Stimulated activated CD8-positive, alpha-beta memory T cell treated with anti-CD3 and anti-CD28 coated beads, Interleukin-4, amount 100 ng/mL, for 24 hours (primary cell): ENCODE measurements at places on chromosomes 13 and 19.

- peak; percentile 75 for DNase-seq
Observed at GRCh38 chr13:52617070-52618060, 24.9 kb upstream of the HNRNPA1L2 start.

GRCh38 chr13:50131920-50132903, 117.0 kb downstream of the KCNRG start:
- DNase-seq: no peak

- DNase-seq: peak; percentile 67
Observed at GRCh38 chr19:10085641-10086590, at the start of gene SHFL. SHFL (plus strand) TSS chr19:10086317; CDS start chr19:10086428, 111 bp downstream.

GRCh38 chr13:80946008-80946802, 605.3 kb upstream of the SPRY2 start:
- DNase-seq: no peak

- DNase-seq: no peak
Observed at GRCh38 chr19:38684862-38685665, 37.6 kb downstream of the ACTN4 start.

DNA sequence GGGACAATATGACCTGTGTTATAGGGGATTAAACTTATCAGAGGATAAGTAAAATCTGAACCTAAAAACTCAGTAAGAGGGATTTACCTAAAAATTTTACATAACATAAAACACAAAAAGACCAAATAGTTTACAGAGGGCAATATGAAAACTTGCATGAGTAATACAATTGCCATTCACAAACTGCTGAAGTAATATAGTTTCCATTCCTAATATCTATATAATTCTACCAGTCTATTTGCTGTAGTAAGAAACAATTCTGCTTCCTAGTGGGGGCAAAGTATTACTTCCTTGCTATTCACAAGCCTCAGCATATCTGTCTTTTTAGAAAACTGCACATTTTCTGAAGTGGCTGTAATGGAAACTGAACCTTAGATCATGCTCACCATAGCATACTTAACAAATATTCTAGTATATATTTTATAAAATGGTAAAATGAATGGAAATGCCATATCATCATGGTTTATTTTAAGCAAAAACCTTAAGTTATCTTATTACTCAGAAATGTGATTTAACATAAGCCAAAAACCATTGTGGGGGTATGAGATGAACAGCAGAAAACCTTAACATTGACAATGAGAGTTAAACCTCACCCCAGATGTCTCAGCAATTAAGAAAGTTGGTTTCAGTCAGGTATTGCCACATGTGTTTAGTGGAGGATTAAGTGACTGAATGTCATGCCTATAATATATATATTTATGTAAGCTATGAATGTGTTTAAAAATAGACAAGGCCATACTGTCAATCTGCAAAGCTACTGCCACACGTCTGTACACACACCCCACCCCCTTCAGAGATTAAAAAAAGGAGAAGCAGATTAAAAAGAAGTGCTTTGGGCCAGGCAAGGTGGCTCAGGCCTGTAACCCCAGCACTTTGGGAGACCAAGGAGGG, 136.8 kb downstream of the MIPEP start:
- DNase-seq: no peak

GRCh38 chr19:20667281-20667680, 5.9 kb upstream of the ZNF626 start:
- no peak for DNase-seq

DNA sequence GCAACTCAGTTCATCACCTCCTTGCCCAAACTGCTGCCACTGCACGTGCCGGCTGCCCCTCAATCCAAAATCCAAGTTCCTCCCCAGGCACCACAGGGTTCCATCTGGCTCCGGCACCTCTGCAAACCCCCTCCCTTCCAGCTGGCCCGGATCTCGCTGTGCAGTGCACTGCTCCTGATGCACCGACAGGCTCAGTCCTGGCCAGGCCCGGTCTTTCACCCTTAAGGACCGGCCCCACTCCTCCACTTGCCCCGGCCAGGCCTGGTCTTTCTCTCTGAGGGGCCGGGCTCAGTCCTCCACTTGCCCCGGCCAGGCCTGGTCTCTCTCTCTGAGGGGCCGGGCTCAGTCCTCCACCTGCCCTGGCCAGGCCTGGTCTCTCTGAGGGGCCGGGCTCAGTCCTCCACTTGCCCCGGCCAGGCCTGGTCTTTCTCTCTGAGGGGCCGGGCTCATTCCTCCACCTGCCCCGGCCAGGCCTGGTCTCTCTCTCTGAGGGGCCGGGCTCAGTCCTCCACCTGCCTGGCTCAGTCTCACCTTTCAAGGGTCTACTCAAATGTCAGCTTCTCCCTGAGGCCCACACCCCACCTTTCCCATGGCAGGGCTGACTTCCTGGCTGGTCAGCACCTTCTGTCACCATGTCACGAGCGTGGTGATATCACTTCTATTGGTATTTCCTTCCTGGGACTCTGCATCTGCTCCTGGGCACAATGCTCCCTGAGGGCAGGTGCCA, 6.9 kb downstream of the ZNF787 start:
- DNase-seq: no peak

DNA sequence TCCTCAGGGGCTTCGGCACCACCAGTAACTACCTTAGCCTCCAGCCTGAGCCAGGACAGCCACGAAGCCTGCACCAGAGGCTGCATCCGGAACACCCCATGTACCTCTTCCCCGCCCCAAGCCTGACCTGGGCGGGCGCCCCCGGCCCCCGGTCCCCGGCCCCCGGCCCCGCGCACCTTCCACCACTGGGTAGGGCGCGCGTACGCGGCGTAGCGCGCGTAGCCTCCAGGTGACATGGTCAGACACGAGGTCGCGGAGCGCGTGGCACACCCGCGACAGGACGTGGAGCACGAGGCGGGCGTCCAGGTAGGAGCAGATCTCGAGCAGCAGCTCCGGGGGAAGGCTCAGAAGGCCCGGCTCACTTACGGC, 450 bp downstream of the FBXW9 start:
- DNase-seq: no peak

DNA sequence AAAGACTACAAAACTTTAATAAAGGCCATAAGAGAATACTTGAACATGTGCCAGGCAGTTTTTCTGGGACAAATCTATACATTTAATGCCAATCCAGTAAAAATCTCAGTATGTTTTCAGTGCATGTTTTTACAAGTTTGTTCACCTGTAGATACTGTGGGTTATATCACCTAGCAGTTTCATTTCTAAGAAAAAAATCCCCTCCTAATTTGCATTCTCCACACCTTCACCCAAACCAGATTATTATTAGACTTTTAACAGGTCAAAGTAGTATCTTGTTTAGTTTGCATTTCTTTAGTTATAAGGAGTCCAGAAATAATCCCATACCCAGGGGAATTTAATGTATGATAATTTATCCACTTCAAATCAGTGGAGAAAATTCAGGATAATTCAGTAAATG, 17.0 kb upstream of the LPAR6 start:
- no peak for DNase-seq

GRCh38 chr13:44101347-44102083, 221.8 kb downstream of the LACC1 start:
- DNase-seq: no peak

GRCh38 chr13:108437496-108437895, 168.0 kb downstream of the TNFSF13B start:
- no peak for DNase-seq

DNA sequence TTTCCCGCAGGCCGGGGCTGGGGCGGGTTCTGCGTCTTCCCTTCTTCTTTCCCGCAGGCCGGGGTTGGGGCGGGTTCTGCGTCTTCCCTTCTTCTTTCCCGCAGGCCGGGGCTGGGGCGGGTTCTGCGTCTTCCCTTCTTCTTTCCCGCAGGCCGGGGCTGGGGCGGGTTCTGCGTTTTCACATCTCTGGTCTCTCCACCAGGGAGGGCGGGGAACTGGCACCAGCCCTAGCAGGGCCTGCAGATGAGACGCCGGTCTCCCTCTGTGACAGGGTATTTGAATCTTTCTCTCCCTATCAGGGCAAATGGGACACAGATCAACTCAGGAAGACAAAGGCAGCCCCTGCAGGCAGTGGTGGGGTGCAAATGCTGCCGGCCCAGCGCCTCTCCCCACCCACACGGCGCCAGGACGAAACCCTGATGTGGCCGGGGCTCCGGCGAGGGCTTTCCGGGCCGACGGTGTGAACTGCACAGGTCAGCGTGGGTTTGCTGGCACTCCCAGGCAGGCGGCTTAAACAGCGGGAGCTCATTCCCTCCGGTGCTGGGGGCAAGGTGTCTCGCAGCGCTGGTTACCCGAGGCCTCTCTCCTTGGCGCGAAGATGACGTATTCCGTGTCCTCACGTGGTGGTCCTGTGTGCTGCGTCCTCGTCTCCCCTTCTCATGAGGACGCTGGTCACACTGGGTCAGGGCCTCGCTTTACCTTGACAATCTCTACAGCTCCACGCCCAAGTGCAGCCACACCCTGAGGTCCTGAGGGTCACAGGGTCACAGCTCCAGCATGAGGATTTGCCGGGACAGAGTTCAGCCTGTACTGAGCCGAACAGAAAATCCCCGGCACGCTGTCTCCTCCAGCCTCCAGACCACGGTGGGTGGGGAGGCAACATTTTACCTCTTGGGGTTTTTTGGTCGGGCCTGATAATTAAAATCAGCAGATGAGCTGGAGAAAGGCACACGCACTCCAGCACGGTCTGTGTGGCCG, 717 bp upstream of the C13orf46 start:
- DNase-seq: no peak

DNA sequence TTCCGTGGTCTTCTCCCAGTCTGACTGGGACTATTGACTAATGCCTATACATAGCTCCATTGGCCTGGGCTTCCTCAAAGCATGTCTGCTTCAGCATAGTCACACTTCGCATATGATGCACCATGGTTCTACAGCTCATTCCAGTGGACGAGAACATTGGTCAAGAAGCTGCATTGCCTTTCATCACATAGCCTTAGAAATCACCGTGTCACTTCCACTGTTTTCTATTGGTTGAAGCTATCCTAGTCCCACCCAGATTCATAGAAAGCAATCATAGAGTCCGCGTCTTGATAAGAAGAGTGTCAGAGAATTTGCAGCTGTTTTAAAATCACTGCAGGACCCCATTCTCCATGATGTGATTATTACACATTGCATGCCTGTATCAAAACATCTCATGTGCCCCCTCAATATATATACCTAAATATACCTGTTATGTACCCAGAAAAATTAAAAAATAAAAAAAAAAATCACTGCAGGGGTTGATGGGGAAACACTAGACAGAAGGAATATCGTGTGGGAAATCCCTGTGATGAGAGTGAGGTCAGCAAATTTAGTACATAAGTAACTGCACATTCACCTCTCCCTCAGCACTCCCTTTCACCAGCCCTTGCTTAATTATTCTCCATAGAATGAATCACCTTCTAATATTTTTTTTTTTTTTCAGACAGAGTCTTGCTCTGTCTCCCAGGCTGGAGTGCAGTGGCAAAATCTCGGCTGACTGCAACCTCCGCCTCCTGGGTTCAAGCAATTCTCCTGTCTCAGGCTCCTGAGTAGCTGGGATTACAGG, 2.2 kb upstream of the ARHGAP33 start:
- DNase-seq: no peak

DNA sequence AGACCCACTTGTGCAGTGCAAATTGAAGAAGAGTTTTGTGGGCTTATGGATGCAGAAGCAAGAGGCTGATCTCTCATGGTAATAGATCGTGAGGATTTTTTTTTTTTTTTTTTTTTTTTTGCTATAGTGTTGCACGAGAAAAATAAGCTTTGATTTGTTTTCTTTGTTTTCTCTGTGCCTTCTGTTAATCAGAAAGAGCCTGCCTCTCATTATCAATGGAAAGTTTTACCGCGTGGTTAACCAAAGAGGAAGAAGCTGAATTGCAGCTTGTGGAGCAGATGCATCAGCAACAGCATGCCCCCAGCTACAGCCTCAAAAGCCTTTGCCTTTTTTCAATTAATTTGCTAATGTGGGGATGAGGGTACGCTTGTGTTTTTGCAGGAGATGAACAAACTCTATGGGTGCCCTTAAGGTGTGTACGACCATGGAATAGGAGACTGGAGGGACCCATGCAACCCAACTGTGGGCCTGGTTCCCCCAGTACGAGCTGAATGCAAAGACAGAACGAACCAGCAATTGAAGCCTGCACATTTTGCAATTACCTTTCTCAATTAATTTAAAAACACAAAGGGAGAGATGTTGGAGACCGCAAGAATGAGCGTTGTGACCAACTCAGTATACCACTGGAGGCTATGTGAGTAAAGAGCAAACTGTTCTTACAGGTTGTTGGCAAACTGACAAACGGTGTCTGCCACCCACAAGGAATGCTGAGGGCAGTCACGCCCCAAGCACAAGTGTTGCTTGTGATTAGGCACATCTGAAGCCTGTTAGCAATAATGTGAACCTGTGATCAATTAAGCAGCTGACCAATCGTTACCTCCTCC, 58.6 kb upstream of the SPRY2 start:
- no peak for DNase-seq

GRCh38 chr13:26022538-26023292, 29.1 kb downstream of the SHISA2 start:
- no peak for DNase-seq

DNA sequence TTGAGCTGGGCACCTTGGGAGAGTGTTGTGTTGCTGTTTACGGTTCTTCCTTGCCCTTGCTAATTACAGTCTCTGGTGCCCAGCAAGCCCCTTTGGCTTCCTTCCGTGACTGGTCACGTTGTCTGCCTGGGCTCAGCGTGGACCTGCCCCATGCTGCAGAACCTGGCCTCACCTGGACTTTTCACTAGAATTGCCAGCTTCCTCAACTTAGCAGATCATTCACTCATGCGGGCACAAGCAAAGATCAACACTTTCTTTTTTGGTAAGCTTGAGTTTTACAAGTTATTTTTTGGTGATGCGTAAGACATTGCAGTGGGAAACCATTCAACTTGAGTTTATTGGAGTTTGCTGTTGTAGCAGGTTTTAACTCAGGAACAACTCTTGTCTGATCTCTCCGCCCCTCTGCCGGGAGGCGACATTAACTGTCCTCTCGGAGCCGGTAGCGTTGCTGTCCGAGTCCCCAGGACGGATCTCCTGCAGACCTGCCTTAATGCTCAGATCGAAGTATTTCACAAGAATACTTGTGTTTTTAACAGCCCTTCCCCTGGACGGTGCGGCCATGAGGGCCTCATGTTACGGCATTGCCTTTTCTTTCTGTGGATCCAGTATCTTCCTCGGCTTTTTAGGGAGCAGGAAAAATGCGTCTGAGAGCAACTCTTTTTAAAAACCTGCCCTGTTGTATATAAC, 15.7 kb upstream of the TEX29 start:
- DNase-seq: no peak

DNA sequence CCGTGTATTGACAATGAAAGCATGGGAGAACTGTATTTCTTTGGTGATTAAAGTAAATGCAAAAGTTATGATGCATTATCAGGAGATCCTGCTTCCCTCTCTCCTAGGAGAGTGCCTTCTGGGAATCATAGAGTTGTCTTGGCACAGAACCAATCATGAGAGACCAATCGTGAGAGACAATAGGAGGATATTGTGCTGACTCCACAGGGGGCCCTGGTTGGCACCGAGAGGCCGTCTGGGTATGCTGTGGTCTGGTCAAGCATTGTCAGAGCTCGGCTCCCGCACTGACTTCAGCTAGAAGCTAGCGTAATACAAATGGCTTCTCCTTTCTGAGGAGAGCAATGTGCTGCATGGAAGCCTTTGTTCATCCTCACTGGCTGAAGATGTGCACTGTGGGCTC, 131.5 kb upstream of the GJB6 start:
- no peak for DNase-seq

- DNase-seq: no peak
Observed at GRCh38 chr19:28847468-28847867, 365.5 kb downstream of the UQCRFS1 start.

- DNase-seq: no peak
Observed at GRCh38 chr13:27622102-27622820, 569 bp downstream of the POLR1D start.

GRCh38 chr19:2962018-2962670, 15.2 kb upstream of the TLE6 start:
- DNase-seq: no peak

GRCh38 chr19:18650468-18651041, 13.7 kb downstream of the KLHL26 start:
- no peak for DNase-seq

- DNase-seq: no peak
Observed at GRCh38 chr19:57465680-57466381, 8.9 kb upstream of the VN1R1 start.
